Stimulated activated CD8-positive, alpha-beta memory T cell treated with anti-CD3 and anti-CD28 coated beads, Interleukin-2, amount 100 ng/mL, for 48 hours (primary cell): ENCODE measurements at places on chromosomes 5 and 9.

DNA sequence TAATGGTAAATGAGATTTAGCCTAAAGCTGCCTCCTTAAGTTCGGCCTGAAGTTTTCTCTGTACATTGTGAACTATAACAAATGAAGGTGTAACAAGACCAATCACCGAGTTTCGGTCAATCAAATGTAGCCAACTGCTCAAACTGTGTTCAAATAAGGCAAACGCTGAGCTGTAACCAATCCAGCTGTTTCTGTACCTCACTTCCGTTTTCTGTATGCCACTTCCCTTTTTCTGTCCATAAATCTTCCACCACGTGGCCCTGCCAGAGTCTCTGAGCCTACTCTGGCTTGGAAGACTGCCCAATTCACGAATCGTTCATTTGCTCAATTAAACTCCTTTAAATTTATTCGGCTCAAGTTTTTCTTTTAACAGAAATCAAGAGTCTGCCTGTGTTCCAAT is 193.5 kb upstream of the KLF9 start:
- DNase-seq = no peak

DNA sequence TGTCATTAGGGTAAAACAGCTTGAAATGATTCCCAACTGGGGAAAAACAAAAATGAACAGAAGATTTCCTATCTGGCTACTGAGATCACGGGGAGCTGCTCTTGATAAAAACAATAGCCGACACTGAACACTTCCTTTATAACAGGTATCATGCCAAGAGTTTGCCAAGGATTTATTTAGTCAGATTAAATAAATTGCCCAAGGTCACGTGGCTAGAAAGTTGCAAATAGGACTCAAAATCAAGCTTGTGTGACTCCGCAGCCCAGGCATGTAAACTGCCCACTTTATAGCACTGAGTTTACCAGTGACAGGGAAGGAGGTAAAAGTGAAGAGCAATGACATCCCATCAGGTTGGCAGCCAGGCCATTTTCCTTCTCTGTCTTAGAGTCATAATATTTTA is 120.7 kb upstream of the ZNF618 start:
- DNase-seq = no peak

DNA sequence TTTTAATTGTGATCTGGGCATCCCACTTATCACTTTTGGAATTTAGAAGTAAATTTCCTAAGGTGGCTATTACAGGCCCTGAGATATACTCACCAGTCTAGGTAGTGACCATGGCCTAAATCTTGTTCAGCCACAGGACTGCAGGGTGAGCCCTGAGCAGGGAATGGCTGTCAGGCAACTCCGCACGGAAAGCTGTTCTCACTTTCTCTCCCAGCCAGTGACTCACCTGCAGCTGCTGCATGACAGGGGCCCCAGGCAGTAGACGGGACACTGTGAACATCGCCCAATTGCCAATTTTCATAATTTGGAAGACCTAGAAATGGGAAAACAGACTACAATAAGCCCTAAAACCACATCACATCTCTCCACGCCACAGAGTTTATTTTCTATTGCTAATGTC is 69.6 kb upstream of the TAF1L start:
- DNase-seq = no peak

DNA sequence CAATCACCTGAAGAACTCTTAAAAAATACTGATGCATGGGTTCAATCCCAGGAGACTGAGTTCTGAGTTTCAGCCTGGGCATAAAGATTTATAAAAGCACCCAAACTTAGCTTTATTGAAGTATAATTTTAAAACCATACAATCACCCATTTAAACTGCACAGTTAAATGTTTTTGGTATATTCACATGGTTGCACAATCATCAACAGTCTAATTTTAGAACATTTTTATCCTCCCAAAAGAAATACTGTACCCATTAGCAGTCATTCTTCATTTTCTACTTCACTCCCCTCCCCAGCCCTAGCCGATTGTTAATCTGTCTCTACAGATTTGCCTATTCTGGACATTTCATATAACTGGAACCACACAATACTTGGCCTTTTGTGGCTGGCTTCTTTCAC is 141.7 kb downstream of the ARSB start:
- no peak for DNase-seq

GRCh38 chr9:83032065-83032625 is 30.8 kb downstream of the RASEF start:
- DNase-seq = no peak

- no peak for DNase-seq
These were observed 4.7 kb upstream of the TBC1D9B start for GRCh38 chr5:179912386-179912785.

- DNase-seq = no peak
These were observed 42.0 kb downstream of the FRMPD1 start for GRCh38 chr9:37692622-37693221.

- no peak for DNase-seq
These were observed 61.7 kb downstream of the RFX3 start for GRCh38 chr9:3464033-3464638.

DNA sequence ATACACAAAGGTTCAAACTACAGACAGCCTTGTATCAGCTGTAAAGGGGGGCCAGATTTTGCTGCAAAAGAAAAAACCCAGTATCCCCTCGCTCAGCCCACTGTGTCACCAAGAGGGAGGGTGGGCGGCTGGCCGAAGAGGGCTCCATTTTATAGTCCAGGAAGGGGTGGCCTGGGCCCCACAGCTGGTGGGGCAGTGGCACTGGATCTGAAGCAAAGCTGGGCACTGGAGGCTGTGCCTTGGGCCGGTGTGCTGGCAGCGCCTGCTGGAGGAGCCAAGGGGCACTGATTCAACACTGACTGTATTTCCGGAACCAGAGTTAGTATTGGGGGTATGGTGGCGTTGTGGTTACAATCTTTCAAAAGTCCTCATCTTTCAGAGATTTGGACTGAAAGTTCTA is 9.1 kb downstream of the BRD3 start:
- no peak for DNase-seq

DNA sequence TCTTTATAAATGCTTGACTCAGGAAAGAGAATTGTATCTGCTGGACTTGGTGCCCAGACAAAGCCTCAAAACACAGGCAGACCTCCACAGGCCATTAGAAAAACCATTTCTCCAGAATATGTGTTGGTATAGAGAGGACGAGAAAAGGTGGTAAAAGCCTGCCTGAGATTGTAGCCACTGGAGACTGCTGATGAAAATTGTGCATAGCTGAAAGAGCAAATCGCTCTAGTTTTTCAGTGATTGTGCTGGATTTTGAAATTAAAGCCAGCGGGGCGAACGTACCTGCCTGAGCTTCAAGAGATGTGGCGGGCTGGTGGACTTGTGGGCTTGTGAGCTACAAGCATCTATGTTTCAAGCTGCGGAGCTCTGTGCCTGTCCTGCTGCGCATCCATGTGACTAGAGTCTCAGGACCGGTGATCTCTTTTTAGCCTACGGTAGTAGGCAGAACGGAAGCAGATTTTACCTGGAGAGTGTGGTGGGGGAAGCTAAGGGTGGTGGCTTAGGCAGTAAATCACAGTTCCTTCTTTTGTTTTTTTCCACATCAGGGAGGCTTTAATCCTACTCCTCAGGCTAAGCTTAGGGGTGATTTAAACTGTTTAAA is 193.6 kb downstream of the SREK1 start:
- no peak for DNase-seq

DNA sequence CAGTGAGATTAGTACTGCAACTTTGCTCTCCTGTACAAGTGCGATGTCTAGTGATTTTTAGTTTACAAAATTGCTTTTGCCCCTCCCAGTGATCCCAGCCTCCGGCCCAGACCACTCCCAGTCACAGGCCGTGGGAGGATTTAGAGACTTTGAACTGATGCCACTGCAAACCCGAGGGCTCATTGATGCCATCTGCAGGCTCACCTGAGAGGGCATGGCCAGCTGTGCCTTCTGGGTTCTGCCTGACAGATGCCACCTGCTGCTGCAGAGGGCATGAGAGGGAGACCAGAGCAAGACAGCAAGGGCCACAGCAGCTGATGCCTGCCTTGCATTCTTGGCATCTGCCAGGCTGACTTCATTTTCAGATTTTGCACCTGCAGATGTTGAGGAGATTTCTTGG is 593.8 kb downstream of the CDK5RAP2 start:
- no peak for DNase-seq

GRCh38 chr5:96663608-96664007 is 1.4 kb downstream of the CAST start:
- DNase-seq = no peak

DNA sequence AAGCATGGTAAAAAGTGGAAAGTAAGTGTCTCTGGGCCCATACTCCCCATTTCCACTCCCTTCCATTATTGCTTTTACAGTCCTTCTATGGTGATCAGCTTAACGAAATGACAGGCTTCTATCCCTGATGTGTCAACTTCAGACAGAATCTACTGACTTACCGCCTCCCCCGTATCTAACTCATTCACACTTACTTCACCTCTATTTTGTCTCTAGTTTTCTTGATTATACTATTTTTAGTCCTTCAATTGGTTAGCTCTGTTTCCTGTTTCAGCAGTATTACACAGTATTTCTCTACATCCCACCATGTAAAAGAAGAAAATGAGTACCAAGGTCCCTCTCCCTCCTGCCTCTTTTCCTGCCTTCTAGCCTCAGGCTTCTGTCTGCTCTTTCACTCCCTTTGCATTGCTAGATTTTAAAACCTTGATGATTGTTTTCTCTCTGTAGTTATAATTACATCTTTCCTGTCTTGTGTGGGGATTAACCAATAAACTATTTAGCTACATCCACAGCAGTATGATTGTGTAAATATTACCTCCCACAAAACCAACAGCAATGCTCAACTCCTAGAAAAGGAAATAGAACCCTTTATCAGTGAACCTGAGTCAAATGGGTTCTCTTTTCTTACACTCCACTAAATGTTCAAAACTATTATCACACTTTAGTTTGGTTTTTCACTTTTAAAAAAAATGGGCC is 53.4 kb downstream of the GNAQ start:
- DNase-seq = no peak

DNA sequence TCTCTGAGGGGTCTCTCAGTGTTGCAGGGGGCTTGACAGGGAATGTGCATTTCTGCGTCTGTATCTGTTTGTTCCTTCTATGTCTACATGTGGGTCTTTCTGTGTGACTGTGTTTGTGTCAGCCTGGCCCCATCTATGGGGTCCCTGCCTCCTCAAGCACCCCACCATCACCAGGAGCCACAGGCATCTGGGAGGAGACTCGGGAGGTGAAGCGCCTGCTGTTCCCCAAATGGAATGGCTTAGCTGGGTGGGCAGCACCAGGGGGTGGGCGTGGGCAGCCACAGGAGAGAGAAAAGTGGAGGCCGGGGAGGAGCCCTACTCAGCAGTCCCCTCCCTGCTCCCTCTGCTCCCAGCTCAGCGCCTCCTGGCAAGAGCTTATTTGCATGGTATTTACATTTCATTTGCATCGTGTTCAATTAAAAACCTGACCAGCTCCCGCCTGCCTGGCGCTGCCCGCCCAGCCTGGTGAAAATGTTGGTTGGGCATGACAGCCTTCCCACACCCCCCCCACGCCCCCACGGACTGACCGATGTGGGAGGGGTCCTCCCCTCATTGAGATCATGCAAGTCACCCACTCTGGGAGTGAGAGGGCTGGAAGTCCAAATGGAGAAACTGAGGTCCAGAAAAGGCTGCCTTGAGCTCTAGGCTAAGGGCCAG is 50.5 kb downstream of the CXXC5 start:
- no peak for DNase-seq

DNA sequence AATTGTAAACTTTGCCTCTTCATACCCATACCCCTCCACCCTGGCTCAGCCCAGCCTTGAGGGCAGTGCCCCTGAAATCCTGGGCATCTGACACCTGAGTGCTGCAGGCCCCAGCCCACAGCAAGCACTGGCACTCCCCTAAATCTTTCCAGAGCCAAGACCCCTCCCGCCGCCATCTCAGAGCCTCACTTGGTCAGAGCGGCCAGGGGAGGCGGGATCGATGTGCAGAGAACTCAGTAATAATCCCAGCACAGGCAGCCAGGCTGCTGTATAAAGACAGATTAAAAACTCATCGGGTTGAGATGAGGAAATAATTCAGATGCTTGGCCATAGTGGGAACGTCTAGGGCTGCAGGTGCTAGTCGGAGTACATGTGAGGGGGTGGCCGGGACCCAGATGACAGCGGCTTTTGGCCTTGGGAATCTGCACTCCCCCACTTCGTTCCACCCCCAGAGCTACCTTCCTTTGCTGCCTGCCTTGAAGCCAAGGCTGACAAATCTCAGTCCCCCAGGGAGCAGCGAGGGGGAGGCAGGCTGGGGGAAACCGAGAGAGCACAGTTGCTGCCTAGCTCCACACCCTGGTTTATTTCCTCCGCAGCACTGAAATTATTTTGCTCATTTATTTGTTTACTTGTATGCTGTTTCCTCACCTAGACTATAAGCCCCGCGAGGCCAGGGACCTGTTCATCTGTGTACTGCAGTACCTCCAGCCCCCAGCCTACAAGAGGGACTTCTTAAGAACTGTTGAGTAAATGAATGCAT is 19.5 kb upstream of the ARAP3 start:
- DNase-seq = no peak

GRCh38 chr5:122391621-122392020 is 79.6 kb downstream of the SNCAIP start:
- no peak for DNase-seq

DNA sequence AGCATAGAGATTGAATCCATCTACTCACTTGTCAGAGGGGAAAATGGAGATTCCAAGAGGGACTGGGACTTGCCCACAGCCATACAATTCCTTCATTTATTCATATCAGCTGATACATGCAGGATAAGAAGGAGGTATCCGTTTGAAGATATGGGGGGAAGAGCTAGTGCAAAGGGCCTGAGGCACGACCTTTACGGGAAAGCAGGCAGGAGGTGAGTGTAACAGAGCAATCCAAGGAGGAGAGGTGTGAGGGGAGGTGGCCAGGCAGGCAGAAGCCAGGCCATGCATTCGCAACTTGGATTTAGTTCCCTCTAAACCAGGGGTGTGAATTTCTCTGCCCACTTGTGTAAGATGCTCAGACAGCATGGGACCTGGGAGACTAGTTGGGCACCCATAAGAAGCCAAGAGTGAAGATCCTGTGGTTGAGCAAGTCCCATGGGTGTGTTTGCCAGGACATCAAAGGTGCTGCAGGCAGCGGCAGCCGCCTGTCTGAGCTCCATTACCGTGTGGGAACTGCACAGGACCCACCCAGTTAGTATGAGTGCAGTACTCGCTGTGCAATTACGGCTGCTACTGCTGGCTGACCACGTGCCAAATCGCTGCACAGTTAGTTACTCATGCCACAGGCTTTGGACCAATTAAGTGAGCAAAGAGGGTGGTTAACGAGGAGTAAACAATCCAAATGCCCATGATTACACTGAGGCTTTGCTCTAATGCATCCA is 31.4 kb upstream of the FAT2 start:
- no peak for DNase-seq

GRCh38 chr5:126527892-126528291 is 67.1 kb downstream of the ALDH7A1 start:
- DNase-seq = no peak

- DNase-seq = no peak
These were observed 16.2 kb downstream of the GADD45G start for GRCh38 chr9:89621031-89621430.

- no peak for DNase-seq
These were observed 22.5 kb upstream of the JAKMIP2 start for GRCh38 chr5:147805030-147805454.

- DNase-seq = no peak
These were observed 293.1 kb upstream of the CCNH start for GRCh38 chr5:87705876-87706275.

- DNase-seq = no peak
These were observed 64.3 kb downstream of the RAPGEF1 start for GRCh38 chr9:131675437-131676022.
